Spleen (tissue), 13 donors: ENCODE measurements at places on chromosomes 1 and 21.
A peak's percentile ranks its signal among the peaks of the same experiment; 100 is the strongest.

- peak; percentile 95 for DNase-seq
These were observed 9.8 kb downstream of the SLC30A2 start for GRCh38 chr1:26035959-26036755.

GRCh38 chr1:149949911-149950310 lies 13.2 kb upstream of the MTMR11 start:
- no peak for DNase-seq

- no peak for DNase-seq
These were observed 1.1 kb downstream of the SLC35F3 start for GRCh38 chr1:233905416-233906051.

DNA sequence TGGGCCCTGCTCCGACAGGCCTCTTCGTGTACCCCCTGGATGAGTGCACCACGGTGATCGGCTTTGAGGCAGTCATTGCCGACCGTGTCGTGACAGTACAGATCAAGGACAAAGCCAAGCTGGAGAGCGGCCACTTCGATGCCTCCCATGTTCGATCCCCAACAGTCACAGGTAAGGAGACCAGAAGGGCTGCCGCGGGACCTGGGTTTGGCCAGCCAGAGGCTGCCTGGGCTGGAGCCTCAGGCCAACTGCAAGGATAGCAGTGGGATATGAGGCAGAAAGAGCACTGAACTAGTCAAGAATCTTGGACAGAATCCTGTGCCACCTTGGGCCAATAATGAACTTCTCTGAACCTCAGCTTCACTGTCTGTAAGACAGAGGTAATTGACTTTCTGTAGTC lies 22.1 kb downstream of the VWA5B1 start:
- no peak for DNase-seq

DNA sequence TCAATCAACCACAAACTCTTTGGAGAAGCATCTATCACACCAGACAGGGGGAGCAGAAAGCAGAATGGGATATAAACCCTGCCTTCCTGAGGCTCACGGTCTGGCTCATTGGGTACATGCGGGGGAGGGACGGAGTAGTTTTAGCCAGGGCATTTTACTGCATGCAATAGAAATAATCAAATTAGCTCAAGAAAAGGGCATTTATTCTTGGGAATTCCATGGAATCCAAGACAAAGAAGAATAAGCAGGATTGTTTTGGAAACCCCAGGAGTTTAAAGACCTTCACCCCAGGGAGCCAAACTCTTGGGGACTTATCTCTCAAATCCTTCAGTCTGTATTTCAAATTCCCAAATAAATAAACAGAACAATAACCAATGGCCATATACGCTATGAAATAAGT lies 5.2 kb upstream of the KAZN start:
- DNase-seq = no peak

DNA sequence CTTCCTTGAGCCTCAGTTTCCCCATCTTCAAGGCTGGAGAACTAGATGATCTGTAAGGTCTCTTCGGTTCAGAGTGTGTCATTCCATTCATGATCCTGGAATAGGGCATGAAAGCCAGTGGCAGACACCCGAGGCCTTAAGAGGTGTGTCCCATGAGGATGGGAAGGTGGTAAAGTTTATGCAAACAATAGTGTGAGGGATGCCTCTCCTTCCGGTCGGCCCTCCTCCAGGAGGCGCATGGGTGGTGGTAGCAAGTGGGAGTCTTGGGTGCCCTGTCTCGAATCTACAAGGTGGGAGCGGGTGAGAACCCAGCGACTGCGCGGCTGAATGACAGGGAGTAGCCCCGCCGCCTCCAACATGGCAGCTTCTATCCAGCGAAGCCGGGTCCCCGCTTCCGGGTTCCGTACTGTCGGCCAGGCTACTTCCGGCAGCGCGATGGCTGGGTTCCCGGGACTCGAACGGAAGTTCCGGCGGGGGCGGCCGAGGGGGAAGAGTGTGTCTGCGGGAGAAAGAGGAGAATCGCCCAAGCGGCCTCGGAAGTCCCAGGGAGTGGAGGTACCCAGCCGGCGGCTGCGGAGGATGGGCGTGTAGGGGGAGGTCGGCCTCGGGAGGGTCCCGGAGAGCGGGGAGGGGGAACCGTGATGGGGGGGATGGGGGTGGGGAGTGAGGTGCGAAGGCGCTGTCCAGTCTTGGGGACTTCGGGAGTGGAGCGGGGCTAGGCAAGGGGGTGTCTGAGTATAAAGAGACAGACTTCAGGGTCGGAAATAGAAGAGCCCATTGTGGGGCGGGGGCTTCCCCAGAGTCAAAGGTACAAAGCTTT lies at the start of gene LYPLA2:
TSS of gene LYPLA2 (plus strand) at position 450 of the 820 bp plus-strand sequence. CDS start 1,538 bp downstream, outside the sequence.
- DNase-seq = peak; percentile 98

DNA sequence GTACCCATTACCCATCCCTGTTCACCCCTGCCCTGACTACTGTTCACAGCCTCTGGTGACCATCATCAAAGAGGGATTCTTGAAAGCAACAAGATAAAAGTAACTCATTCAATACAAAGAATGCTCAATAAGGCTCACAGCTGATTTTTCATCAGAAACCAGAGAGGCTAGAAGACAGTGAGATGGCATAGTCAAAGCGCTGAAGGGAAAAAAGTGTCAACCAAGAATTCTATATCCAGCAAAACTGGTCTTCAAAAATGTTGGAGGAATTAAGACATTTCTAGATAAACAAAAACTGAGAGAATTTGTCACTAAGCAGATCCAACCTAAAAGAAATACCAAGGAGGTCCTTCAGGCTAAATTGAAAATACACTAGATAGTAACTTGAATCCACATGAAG lies 27.1 kb downstream of the CSF1 start:
- no peak for DNase-seq

DNA sequence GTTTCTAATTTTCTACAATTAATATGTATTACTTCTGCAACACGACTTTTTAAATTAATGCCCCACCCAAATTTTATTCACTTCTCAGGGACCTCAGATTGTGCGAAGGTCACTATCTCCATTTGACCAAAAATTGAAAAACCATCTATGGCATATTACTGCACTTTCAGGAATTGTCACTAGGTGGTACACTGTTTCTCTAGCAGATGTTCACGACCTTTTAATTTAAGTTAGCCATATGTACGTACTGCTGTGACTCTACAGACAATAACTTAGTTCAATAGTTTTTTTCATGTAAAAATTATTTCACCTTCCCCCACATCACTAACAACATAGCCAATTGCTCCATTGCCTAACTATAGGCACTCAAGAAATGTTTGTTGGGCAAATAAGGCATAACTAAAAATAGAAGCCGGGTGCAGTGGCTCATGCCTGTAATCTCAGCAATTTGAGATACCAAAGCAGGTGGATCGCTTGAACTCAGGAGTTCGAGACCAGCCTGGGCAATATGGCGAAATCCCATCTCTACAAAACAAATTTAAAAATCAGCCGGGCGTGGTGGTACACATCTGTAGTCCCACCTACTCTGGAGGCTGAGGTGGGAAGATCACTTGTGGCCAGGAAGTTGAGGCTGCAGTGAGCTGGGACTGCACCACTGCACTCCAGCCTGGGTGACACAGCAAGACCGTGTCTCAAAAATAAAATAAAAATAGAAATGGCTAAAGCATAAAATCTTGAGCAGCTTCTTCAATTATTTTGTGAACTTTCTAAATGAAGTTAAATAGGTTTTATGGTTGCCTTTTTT lies 75.7 kb upstream of the PKN2 start:
- no peak for DNase-seq

GRCh38 chr1:172135076-172135672 lies 285.3 kb upstream of the C1orf105 start:
- no peak for DNase-seq
